ENCODE measurements at places on chromosomes 1 and 21.

DNA sequence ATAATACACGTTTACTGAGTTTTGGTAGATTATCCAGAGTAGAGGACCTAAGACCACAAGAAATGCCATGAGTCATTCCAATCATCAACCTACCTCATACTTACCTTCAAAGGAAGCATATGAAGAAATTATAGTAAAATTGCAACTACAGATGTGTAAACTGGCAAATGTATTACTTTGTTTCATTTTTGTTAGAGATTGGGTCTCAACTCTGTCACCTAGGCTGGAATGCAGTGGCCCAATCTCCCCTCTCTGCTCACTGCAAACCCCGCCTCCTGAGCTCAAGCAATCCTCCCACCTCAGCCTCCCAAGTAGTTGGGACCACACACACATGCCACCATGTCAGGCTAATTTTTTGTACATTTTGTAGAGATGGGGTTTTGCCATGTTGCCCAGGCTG is 5.2 kb downstream of the TMCO1 start:
- no peak for DNase-seq

- DNase-seq: no peak
Observed at GRCh38 chr1:24526940-24527542, 24.4 kb downstream of the RCAN3 start.

DNA sequence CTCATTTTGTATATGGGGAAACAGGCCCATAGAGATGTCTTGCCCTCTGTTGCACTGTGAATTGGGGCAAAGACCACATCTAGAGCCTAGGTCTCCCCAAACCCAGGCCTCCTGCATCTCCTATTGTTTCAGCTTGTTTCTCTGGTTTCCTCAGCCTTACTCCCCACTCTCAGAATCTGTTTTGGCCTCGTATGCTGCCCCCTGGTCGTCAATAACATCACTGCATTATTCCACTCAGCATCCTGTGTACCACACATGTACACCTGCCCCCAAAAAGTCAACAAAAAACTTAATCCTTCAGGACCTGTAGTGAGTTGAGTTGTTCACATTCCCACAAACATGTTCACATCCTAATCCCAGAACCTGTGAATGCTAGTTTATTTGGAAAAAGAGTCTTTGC is 184.8 kb downstream of the BRINP2 start:
- DNase-seq: no peak

GRCh38 chr1:159040893-159041724 is 31.4 kb downstream of the IFI16 start:
- no peak for DNase-seq

- DNase-seq: no peak
Observed at GRCh38 chr1:207244409-207244801, 77.1 kb upstream of the CD55 start.

GRCh38 chr1:43786960-43787359 is 79.6 kb downstream of the ST3GAL3 start:
- DNase-seq: no peak

DNA sequence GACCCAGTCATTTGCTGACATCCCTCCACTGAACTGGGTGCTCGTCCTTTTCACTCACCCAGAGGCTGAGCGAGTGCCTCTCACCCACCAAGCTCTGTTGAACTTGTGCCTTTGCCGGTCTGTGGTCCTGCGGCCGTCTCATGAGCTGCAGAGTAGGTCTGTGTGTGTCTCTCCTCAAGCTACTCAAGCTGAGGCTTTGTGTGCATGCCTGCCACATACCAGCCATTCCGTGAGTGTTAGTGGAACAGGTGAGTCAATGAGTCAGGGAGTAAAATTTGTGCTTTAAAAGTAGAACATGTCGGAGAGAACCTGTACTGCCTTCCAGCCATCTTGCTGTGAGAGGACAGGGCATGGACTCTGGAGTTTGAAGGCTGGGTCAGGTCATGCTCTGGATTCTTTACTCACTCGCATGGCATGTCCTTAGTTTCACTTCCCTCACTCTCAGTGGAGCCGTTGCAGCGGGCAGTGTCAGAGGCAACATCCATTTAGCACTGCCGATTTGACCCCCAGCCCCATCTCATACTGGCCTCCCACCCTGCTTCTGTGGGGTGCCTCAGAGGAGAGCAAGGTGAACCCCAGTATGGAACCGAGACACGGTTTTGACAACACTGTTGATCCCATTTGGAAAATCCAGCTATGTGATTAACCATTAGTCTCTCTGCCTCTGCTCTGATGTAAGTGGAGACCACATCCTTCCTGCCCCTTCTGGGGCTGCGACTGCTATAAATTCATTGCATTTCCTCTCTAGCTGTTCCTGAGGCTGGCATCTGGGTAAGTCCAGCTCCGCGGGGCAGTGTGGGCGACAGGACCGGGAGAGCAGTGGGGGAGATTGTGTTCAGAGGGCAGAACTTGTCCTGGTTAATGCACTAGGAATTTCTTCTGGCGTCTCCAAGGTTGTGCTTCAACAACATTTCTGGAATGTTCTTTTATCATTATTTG is at the start of gene NLRP3:
Gene NLRP3, plus strand, starts transcription at position 751 of the 939 bp plus-strand sequence. CDS start 2,628 bp downstream, outside the sequence.
- no peak for DNase-seq

DNA sequence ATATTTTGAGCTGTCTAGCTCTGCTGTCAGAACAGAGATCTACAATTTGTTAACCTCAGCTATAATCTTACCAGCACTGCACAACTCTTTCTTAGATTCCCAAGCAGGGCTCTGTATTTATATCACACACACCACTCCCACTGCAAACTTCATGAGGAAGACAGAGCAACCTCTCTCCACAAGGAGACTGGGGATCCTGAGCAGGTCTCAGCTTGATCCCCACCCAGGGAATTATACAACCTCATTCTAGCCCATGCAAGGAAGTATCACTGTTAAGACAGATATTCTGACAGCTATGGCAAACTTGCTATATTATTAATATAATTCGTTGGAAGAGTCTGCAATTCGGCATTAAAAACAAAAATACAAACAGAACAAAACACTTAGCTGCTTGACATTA is 40.4 kb downstream of the EGLN1 start:
- DNase-seq: no peak

DNA sequence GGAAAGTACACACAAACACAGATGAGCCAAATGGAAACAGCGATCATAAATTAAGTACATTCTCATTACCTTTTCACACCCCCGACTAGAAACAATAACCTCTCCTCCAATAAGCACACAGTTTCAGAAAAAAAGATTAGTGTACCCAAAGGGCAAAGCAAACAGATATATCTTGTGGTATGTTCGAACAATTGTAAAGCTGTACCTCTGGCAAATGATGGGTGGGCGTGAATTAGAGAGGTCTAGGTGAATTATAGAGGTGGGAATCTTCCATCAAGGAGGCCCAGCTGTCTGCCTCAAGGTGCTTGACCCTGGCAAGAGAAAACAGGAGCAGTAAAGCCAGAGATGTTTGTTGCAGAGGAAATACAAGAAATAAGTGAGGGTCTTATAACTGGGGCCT is 715.3 kb upstream of the NEGR1 start:
- DNase-seq: no peak

DNA sequence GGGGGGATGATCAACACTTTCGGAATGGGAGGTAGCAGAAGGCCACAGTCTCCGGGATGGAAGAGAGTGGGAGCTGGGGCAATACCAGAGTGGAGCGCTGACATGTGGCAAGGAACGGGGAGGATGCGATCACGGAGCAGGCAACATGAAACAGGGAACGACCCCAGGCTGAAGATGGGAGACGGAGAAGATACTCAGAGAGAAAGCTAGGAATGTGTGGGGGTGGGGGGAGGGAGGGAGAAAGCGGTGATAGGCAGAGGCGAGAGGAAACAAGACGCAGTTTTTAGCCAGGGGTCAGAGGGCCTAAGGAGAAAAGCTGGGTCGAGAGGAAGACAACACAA is 577 bp downstream of the RAB3GAP2 start:
- no peak for DNase-seq

DNA sequence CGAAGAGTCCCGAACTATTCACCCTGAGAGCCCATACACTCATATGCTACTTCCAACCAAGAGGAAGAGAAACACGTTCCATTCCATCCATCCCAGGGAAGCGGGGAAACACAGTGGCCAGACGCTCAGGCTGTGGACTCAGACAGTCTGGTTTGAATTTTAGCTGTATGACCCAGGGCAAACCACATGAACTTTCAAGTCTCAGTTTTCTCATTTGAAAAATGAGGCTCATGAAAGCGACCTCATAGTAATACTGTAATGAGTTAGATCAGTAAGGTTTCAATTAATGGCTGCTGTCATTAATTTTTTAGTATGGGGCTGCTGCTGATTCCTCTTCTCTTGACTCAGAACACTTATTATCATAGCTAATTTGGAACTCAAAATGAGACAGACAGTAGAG is 1.5 kb downstream of the FCRL4 start:
- DNase-seq: no peak

DNA sequence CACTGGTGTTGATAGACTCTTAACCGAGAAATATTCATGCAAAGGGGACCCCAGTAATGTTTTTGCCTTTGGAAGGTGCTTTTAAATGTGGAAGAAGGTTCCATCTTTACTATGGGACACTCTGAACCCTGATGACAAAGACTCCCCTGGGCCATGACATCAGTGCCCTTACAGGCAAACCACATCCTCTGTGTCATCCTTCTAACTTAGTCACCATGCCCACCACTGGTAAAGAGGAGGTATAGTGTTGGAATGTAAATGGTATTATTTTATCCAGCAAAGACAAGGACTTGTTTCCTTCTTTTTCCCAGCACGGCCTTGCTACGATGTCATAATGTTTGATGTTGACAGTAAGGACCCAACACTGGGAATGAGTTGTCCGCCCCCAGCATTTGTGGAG is 12.6 kb downstream of the METTL13 start:
- peak; percentile 9 for DNase-seq

- no peak for DNase-seq
Observed at GRCh38 chr1:110250008-110250407, 39.9 kb downstream of the KCNC4 start.

DNA sequence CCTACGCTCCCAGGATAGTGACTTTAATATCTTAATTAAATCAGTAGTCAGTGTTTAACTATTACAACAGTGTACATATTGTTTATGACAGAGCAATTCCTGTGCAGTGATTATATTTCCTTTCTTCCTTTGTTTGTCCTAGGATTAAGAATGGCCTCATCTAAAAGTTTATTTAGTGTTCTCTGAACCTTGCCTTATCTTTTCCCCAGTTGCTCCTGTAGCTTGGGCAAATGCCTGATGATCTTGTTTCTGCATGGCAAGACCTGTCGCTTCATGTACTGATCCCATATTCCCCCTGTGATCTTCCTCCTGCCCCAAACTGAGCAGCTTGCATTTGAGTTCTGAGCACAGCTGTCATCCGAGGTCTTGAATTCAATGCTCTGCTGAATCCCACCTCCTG is 69.1 kb upstream of the STUM start:
- no peak for DNase-seq

DNA sequence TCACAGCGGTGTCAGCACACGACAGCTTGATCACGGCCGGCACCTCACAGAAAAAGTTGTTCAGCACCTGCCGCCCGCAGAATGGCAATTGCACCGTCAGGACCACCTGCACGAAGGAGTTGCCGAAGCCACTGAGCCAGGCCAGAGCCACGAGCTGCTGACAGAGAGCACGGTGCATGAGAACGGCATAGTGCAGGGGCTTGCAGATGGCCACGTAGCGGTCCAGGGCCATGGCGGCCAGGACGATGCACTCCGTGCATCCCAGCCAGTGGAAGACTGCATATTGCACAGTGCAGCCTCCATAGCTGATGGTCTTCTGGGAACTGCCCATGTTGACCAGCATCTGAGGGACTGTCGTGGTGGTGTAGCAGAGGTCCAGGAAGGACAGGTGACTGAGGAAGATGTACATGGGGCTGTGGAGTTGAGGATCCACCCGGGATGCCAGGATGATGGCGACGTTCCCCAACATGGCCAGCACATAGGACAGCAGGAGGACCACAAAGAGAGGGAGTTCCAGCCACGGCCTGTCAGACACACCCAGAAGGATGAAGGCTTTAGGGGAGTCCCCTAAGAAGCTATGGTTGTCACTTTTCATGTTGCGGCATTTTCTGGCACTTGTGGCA is 6.4 kb downstream of the OR2B11 start:
- DNase-seq: no peak

DNA sequence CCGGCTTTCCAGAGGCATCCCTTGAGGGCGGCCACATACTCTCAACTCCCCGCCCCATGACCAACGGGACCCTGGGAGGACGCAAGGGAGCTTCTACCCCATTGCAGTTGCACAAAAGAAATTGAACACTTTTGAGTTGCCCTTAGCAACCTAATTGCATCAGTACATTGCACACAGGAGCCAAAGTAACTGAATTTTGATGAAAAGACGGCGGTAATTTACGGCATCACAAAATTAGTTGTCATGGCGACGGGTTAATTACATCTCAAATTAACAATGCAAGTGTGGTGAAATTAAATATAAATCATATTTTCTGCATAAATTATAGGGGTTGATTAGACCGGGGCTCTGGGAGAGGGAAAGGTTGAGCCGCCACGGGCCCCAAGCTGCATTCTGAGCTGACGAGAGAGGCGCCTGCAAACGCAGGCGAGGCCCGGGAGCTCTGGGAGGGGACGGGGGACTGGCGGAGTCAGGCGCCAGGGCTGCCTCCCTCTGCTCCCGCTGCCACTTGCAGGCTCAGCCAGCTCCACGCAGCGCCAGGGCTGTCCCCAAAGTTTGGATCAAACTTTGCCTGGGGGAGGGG is 61.4 kb downstream of the CASZ1 start:
- DNase-seq: no peak

GRCh38 chr1:185420588-185421081 is 103.6 kb upstream of the IVNS1ABP start:
- DNase-seq: no peak

DNA sequence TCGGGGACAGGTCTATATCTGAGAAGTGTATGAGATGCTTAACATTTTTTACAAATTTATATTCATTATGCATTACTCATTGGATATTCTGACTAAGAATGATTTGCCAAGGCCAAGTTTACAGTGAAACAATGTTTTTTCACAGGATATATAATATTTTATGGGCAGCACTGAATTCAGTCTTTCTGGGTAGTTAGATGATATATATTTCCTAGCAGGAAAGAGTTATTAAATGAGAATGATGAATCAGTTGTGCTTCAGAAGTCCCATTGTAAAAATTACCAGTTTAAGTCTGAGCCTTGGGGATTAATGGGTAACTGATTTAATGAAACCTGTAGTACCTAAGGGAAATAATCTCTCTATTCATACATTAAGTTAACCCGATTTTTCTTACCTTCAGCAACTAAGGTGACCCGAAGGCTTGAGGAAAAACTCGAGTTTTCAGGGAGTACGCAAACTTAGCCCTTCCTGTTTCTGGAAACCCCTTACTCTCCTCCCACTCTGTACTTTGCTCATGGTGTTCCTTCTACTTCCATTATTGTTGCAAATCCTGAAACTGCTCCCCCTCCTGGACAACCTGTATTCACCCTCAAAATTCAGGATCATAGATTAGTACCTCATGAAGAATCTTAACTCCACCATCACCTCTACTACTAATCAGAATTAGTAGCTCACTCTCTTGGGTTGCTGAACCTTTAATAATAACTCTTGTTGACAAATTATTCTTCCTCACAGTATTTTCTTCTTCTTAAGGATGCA is 135.1 kb downstream of the AK5 start:
- DNase-seq: no peak

- no peak for DNase-seq
Observed at GRCh38 chr1:154856049-154856448, 14.0 kb downstream of the KCNN3 start.

GRCh38 chr1:218447010-218447689 is 102.0 kb downstream of the TGFB2 start:
- DNase-seq: no peak

Data from stimulated activated CD4-positive, alpha-beta T cell treated with anti-CD3 and anti-CD28 coated beads, TNF-alpha, amount 100 ng/mL, for 1 hour (primary cell).